LoVo (cell line): ENCODE measurements at places on chromosomes 6 and 20.

- no peak for DNase-seq
Observed at GRCh38 chr6:20686142-20686541, 151.9 kb downstream of the CDKAL1 start.

GRCh38 chr6:26086211-26086610 lies 1.0 kb upstream of the HFE start:
- no peak for DNase-seq

DNA sequence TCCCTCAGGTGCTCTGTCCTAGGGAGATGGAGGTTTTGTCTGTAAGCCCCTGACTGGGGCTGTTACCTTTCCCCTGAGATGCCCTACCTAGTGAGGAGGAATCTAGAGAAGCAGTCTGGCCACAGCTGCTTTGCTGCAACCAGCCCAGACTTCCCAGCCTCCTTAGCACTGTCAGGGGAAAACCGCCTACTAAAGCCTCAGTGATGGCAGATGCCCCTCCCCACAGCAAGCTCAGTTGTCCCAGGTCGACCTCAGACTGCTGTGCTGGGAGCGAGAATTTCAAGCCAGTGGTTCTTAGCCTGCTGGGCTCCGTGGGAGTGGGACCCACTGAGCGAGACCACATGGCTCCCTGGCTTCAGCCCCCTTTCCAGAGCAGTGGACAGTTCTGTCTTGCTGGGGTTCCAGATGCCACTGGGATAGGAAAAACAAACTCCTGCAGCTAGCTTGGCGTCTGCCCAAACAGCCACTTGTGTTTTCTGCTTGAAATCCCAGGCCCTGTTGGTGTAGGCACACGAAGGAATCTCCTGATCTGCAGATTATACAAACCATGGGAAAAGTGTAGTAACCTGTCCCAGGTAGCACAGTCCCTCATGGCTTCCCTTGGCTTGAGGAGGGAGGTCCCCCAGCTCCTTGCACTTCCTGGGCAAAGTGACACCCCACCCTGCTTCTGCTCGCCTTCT lies 146.4 kb upstream of the PROKR2 start:
- no peak for DNase-seq

- no peak for DNase-seq
Observed at GRCh38 chr6:162728197-162728596, 423 bp downstream of the PACRG start.

DNA sequence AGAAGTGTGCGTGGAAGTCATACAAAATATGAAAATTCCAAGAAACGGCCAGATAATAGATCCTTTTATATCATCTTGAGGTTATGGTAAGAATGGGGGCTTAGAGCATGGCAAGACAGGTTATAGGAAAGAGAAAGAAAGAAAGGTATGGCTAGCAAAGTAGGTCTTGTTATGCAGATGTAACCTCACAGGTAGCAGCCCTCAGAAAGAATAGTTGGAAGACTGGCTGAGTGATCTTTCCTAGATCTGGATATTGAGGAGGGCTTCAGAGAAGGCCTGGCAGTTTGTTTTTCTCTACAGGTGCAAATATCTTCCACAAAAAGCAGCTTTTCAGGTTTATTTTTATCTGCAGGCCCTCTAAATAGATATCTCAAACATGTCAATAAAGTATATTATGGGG lies 679.5 kb downstream of the KHDRBS2 start:
- no peak for DNase-seq

GRCh38 chr6:149988550-149989346 lies 25.0 kb downstream of the ULBP1 start:
- no peak for DNase-seq

- no peak for DNase-seq
Observed at GRCh38 chr6:125899726-125900182, 56.8 kb upstream of the HINT3 start.

- no peak for DNase-seq
Observed at GRCh38 chr6:161029195-161029809, 37.7 kb downstream of the MAP3K4 start.

DNA sequence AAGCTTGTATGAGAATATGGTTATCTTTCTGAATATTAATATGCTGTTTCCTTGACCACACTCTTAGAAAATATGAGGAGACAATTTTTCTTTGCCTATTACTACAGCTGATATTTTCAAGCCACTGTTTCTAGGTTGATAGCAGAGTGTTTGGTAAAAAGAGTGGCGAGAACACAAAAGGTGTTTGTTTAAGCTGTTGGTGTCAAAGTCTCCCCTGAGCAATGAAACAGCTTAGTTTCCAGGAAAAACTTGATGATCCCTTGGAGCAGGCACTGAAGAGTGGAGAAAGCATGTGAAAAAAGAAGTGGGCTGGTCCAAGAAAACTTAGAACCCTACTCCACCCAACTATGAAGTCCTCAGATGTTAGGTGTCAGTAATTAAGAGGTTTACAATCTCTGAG lies 182.7 kb downstream of the TFAP2B start:
- DNase-seq = no peak

DNA sequence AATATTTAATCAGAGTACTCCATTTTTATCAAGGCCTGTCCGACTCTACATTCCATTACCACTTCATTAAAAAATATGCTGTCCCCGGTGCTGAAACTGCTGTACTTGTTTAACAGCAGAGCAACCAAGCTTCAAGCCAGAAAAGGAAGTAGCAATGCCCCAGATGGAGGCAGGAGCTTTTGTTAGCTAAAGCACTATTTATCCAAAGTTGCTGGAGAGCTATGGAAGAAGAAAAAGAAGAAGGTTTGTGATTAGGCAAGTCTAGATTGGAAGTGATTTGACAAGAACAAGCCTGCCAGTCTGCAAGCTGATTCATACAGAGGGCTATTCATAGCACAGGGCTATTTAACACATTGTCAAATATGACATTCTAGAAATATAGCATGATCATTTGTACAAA lies 160.9 kb upstream of the SPTLC3 start:
- no peak for DNase-seq

DNA sequence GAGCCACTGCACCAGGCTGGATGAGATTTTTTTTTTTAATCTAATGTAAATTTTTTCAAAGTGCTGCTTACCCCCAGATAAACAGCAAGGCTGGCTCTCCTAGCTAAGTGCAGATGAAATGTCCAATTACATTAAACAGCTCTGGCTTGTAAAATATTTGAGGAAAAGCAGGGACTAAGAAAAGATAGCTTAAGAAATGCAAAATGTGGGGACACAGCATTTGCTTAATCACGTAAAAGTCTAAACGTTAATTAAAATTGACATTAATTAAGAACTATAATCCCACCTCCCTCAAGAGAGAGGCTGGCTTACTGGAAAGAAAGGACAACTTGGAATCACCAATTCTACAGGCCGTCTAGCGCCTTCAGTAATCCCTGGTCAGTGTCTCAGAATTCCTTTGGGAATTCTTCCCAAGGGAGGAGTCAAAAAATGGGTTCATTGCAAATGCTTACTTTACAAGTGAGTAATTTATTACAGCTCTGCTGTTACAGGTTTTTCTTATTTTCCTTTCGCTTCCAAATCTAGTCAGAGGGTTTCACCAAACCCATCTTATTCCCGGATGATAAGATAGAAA lies 13.6 kb upstream of the MARCKS start:
- DNase-seq = peak; percentile 17
